ENCODE measurements at places on chromosomes 16 and 17.

- DNase-seq = no peak
- peak overlapping the region; percentile 68 for H3K27ac ChIP-seq
- no peak overlapping the region for H3K4me3 ChIP-seq
- no peaks in the 10 kb centered on the region for H3K36me3 ChIP-seq
- peaks cover 31% of the 10 kb centered on the region for H3K4me1 ChIP-seq
- no peaks in the 10 kb centered on the region for H3K27me3 ChIP-seq
Observed at GRCh38 chr17:77459018-77459755, 318.4 kb downstream of the SEC14L1 start.

- no peaks in the 10 kb centered on the region for H3K36me3 ChIP-seq
- H3K27ac ChIP-seq = peak overlapping the region; percentile 96
- peak; percentile 54 for DNase-seq
Observed at GRCh38 chr17:82519971-82520903, 705 bp downstream of the FOXK2 start.

- no peaks in the 10 kb centered on the region for H3K27me3 ChIP-seq
- H3K4me1 ChIP-seq = no peaks in the 10 kb centered on the region
- no peak overlapping the region for H3K4me3 ChIP-seq
- no peak overlapping the region for H3K27ac ChIP-seq
- DNase-seq = no peak
Observed at GRCh38 chr16:57887711-57888110, 83.2 kb downstream of the CNGB1 start.

- no peak for DNase-seq
- no peaks in the 10 kb centered on the region for H3K4me1 ChIP-seq
- no peak overlapping the region for H3K27ac ChIP-seq
- no peaks in the 10 kb centered on the region for H3K27me3 ChIP-seq
- no peaks in the 10 kb centered on the region for H3K36me3 ChIP-seq
- no peak overlapping the region for H3K4me3 ChIP-seq
Observed at GRCh38 chr16:77652399-77652798, 69.9 kb upstream of the NUDT7 start.

GRCh38 chr16:64687123-64687522 lies 434.7 kb downstream of the CDH11 start:
- H3K27ac ChIP-seq = no peak overlapping the region
- H3K4me3 ChIP-seq = no peak overlapping the region
- no peaks in the 10 kb centered on the region for H3K4me1 ChIP-seq
- no peaks in the 10 kb centered on the region for H3K27me3 ChIP-seq
- no peaks in the 10 kb centered on the region for H3K36me3 ChIP-seq

DNA sequence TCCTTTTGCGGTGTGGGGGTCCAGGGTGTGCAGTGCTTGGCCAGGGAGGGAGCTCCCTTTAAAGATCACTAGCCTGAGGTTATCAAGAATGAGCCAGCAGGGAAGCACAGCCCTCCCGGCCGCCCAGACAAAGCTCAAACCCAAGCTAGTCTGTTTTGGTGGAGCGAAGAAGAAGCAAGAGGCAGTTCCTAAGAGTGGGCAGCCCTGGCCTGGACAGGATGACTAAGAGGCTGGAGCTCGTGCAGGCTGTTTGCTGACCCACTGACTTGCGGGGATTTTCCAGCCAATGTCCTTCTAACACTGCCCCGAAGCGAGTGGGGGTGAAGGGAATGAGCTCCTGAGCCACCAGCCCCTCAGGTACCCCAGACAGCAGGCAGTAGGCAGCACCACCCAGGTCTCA lies 134.4 kb downstream of the COPRS start:
- no peaks in the 10 kb centered on the region for H3K4me1 ChIP-seq
- peak overlapping the region; percentile 29 for H3K27ac ChIP-seq
- H3K36me3 ChIP-seq = no peaks in the 10 kb centered on the region
- no peak for DNase-seq

DNA sequence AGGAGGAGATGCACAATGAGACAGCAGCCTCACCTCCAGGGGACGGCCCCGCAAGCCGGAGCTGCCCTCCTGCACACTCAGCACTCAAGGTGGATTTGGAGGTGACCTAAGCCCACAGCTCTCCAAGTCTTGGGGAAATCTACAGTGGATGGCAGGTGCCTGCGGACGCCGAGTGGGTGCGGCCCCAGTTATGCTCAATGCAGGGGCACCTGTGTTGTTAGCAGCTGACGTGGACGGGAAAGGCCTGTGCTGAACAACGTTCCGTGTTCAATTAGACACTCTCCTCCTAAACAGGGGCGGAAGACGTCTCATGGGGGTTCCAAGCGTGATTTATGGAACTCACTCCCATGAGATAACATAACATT lies 22.0 kb upstream of the METRNL start:
- no peaks in the 10 kb centered on the region for H3K36me3 ChIP-seq
- H3K4me3 ChIP-seq = no peak overlapping the region
- no peaks in the 10 kb centered on the region for H3K4me1 ChIP-seq
- no peak for DNase-seq
- no peak overlapping the region for H3K27ac ChIP-seq

- H3K36me3 ChIP-seq = no peaks in the 10 kb centered on the region
- H3K27me3 ChIP-seq = no peaks in the 10 kb centered on the region
- no peak overlapping the region for H3K27ac ChIP-seq
Observed at GRCh38 chr16:73288520-73288919, 240.6 kb upstream of the ZFHX3 start.

DNA sequence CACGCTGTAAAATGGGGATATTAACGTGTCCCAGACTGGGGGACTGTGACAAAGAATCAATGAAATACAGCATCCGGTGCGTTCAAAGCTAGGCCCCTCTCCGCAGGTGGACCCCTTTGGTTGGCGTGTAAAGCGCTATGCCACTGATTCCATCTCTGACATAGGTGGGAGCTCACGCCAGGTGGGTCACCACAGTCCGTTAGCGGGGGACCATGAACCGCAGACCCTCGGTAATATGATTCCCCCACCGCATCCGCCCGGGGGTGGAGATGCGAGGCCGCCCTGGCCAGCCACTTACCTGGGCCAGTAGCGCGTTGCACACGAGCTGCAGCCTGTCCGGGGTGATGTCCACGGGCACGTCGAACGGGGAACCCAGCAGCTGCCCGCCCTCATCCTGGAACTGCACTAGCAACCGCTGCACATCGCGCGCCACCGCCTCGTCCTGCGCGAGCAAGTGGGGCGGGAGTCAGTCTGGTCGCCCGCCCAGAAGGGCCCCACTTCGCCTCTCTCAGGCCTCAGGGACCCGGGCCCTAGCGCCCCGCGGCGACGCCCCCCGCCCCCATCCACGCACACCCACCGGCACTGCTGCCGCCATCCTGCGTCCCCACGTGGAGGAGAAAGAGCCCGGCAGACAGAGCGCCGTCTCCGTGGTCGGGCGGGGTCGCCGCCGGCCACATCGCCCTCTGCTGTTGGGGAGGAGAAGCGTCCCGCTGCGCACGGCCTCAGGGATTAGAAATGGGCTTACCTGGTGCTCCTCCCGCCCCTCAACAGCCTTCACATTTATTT lies at the start of gene NLE1:
Gene NLE1, minus strand, starts transcription at position 623 of the 786 bp plus-strand sequence. Its CDS starts 28 bp downstream, at position 595.
- no peaks in the 10 kb centered on the region for H3K27me3 ChIP-seq
- H3K36me3 ChIP-seq = peaks cover 7% of the 10 kb centered on the region
- no peak within 1 kb of the TSS for H3K27ac ChIP-seq

All from right lobe of liver (tissue), 6 donors.